Naive thymus-derived CD4-positive, alpha-beta T cell (primary cell): ENCODE measurements at places on chromosomes 16 and 17. TPM values are rescaled to one million over a fixed set of nuclear protein-coding genes. Genes with fewer than 3 reads are reported as not detected.

The DBNDD1 gene
- 3.1 TPM for total RNA-seq

The SEPTIN1 gene
- 183 TPM for total RNA-seq

GRCh38 chr16:79929260-79929965 lies 328.9 kb upstream of the MAF start:
- H3K4me1 ChIP-seq = no peaks in the 10 kb centered on the region
- H3K4me3 ChIP-seq = no peak overlapping the region
- DNase-seq = no peak
- H3K27me3 ChIP-seq = no peaks in the 10 kb centered on the region
- no peaks in the 10 kb centered on the region for H3K36me3 ChIP-seq

DNA sequence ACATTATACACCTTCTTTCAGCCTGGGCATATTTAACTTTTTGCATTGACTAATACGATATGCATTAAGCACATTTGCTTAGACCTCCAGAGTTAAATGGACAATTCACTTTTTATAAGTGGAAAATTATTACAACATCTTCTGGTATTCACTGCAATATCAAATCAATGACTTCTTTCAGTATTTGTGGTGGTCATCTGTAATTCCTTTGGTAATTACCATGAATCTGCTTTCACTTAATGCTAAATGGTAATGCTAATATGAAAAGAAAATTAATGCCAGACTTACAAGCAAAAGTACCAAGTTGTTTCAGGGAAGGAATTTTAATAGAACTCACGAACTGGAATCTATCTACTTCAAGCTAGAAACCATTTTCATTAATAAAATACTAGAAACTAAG lies 6.4 kb downstream of the GPATCH8 start:
- peaks cover 29% of the 10 kb centered on the region for H3K4me1 ChIP-seq
- no peaks in the 10 kb centered on the region for H3K27me3 ChIP-seq
- no peak overlapping the region for H3K4me3 ChIP-seq
- DNase-seq = no peak

DNA sequence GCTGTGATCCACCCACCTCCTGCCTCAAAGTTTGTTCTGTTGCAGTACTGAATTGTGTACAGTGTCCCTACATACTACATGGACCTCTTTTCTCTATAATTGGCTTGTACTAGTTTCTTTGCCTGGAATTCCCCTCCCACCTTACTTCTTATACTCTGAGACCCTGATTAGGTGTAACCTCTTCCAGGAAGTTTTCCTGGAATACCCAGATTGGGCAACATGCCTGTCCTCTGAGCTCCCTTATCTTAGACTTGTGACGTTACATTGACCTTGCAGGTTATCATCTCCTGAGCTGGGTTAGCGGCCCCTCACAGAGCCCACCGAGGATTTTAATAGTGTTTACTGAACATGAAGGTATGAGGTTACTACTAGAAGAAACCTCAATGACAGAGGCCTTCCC lies 237.0 kb downstream of the ZNF423 start:
- no peaks in the 10 kb centered on the region for H3K27me3 ChIP-seq
- H3K4me1 ChIP-seq = no peaks in the 10 kb centered on the region
- no peak for DNase-seq
- no peaks in the 10 kb centered on the region for H3K36me3 ChIP-seq

GRCh38 chr17:51722994-51723393 lies 435.5 kb downstream of the CA10 start:
- no peak overlapping the region for H3K4me3 ChIP-seq
- no peak overlapping the region for H3K27ac ChIP-seq
- no peaks in the 10 kb centered on the region for H3K36me3 ChIP-seq
